ENCODE measurements at places on chromosomes 5 and 9.

DNA sequence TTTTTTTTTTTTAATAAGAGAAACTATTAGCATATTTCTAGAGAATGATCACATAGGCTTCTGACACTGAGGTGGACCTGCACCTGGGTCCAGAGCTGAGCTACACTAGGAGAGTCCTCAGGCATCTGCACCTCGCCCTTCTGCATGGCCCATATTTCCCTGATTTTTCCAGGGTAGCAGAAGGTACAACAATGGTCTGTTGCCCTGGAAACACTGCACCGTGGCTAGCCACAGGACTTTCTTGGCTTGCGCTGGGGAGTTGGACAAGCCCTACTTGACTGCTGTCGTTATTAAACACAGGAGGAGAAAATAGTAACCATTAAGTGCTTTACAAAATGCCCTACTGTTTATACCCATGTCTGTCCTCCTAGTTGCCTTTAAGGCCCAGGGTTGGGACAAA, 615.7 kb upstream of the MEF2C start:
- DNase-seq, result no peak

- DNase-seq, result no peak
Measured at GRCh38 chr5:158951436-158952247, 148.1 kb downstream of the EBF1 start.

- DNase-seq, result no peak
Measured at GRCh38 chr9:70883056-70883455, 238.4 kb downstream of the TRPM3 start.

DNA sequence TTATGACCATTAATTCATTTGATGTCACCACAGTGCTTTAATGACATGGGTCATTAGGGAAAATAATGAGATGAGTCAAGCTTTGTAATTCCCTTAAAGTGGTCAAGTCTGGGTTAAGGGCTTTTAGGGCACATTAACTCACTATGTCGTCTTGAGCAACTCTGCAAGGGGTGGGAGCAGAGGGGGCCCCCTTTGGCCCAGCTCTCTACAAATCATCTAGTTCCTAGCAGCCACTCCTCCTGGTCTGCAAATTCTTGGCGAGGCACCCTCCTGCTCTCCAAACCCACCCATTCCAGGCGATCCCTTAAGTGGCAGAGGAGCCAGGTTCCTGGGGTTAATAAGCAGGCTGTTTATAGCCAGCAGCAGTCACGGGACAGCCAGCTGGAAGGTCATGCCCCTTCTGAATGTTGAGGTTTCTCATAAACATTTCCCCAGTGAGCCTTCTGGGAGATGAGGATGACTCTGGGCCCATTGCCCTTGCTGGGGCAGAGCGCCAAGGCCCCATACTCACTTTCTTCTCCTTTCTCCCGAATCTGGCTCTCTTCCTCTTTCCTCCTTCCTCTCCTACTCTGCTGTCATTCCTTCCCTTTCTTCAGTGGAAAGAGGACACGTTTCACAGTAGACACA, 14.3 kb upstream of the GPX3 start:
- peak; percentile 18 for DNase-seq

DNA sequence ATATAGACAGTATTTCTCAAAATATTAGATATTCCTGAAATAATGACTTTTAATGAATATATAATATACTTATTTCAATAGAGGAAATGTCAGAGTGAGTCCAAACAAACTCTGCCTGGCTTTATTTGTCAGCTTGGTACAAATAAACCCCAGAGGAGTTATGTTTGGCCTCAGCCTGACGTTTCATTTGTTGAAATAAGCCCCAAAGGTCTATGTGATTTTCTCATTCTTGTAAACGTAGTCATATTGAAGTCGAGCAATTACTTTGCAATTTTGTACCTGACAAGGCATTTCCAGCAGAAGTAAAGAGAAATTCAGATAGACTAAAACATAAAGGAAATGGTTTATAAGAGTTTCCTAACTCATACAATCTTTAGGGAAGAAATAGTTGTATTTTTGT, 57.9 kb downstream of the MCCC2 start:
- no peak for DNase-seq

Measured in midbrain (tissue), 1 donor.